Kidney epithelial cell (primary cell): ENCODE measurements at places on chromosomes 6 and 20. TPM values are rescaled to one million over a fixed set of nuclear protein-coding genes. Genes with fewer than 3 reads are reported as not detected.

Gene PAX1
- not detected in 2 replicates for total RNA-seq

Gene BTN1A1
- total RNA-seq = not detected in 2 replicates

Gene JAG1
- 132 and 150 TPM in 2 replicates for total RNA-seq

Gene ZNF334
- 7.8 and 8.0 TPM in 2 replicates for total RNA-seq

Gene SRSF12
- 8.3 and 10.1 TPM in 2 replicates for total RNA-seq

Gene TCF21
- 0.33 and 0.68 TPM in 2 replicates for total RNA-seq

Gene RBPJL
- not detected in 2 replicates for total RNA-seq

Gene POU5F1
- total RNA-seq = 0.21 and 0.68 TPM in 2 replicates

DNA sequence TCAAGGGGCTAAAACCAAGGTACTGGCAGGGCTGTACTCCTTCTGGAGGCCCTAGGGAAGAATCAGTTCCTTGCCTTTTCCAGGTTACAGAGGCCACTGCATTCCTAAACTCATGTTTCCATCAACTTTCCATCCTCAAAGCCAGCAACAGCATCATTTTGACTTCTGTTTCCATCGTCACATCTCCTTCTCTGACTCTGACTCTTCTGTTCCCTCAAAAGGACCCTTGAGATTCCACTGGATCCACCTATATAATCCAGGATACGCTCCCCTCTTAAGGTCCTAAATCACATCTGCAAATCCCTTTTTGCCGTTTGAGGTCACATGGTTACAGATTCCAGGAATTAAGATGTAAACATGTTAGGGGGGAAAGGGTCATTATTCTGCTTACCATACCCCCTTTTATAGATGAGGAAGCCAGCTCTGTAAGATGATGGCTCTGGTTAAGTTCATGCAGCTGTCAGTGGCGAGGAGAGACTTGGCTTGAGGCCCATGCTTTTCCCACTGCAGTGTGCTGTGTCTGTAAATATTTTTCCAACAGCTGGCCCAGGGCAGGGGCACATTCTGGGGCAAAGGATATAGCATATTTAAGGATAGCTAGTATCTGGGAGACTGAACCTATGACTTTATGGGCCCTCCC is 114.6 kb downstream of the TNFRSF21 start:
- DNase-seq = no peak

DNA sequence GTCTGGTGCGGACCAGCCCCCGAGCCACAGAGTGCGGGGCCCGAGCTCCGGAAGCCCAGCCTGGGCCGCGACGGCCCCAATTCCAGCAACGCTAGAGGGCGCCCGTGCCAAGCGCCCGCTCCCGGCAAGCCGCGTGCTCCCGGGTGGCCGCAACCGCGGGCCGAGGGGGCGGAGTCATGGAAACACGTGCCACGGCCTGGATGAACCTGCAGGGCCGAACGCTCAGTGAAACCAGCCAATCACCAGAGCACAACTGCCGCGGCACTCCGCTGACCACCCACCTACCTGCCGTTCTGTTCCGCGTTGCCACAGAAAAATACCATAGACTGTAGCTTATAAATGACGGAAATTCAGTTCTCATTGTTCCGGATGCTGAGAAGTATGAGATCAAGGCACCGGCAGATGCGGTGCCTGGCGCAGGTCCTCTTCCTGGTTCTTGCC is 85.7 kb upstream of the FOXC1 start:
- DNase-seq = peak; percentile 12

- DNase-seq = no peak
These were observed 17.9 kb upstream of the CST3 start for GRCh38 chr20:23655491-23656211.

- DNase-seq = no peak
These were observed 93.1 kb downstream of the EPB41L2 start for GRCh38 chr6:130969791-130970491.

GRCh38 chr6:33417128-33417902 is 592 bp downstream of the CUTA start:
- no peak for DNase-seq

GRCh38 chr6:147625946-147626345 is 117.5 kb downstream of the SAMD5 start:
- DNase-seq = no peak

DNA sequence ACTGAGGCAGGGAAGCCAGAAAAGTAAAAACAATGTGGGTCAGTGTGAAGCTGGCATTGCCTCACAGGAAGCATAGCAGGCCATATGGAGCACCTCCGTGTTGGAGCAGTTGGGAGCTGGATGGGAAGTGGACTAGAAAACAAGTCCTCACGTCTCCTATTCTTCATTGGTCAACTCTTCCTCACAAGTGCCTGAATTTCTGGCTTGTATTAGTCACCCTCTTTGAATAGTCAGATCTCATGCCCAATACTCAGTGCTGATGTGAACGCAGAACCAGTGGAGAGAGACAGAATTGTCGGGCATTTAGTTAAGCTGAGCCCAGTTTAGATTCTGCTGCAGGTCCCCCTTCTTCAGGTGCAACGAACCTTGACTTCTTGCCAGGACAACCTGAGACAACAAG is 22.3 kb upstream of the RSPO3 start:
- DNase-seq = no peak

DNA sequence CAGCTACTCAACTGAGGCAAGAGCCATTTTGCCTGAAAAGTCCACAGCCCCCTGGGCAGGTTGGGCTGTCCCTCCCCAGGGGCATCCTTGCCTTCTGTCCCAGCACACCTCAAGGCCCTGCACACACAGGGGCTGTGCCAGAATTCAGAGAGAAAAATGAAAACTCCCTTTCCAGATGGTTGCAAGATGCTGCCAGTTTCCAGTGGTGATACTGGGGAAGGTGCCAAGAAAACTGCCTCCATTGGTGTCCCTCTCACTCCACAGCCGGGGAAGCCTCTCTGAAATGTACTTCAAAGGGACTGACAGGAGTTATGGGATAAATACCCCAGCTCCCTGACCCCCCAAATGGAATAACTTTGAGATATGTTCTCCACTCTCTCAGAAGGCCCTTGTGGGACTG is 154.2 kb upstream of the MAFB start:
- DNase-seq = no peak

GRCh38 chr20:17875106-17875980 is 93.3 kb downstream of the SNX5 start:
- no peak for DNase-seq
